ENCODE measurements at places on chromosomes 7 and 10.

- no peak for ATAC-seq
Observed at GRCh38 chr7:99984593-99984992, 8.8 kb upstream of the AZGP1 start.

DNA sequence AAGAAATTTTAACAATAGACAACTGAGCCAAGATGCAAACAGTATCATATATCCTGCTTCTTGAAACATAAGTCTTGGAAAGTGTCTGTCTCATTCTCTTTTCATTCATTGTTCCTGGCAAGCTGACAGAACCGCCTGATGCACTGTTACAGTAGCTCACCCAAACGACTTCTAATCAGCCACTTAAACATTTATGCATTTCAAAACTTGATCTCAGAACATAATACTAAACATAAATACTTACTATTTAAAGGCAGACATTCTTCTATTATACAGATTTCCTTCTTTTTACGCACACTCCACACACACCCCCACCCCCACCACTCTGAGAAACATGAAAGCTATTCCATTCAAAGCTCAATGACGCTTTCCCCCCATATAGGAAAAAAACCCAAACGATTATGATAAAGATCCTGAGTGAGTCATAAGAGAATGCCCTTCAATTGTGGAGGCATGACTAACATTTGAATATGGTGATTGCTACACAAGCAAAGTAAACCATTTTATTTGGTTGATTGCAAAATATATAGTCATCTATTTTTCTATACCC is 30.5 kb downstream of the SHTN1 start:
- no peak for ATAC-seq

- ATAC-seq, result no peak
Observed at GRCh38 chr7:50505553-50506210, 55.5 kb upstream of the FIGNL1 start.

DNA sequence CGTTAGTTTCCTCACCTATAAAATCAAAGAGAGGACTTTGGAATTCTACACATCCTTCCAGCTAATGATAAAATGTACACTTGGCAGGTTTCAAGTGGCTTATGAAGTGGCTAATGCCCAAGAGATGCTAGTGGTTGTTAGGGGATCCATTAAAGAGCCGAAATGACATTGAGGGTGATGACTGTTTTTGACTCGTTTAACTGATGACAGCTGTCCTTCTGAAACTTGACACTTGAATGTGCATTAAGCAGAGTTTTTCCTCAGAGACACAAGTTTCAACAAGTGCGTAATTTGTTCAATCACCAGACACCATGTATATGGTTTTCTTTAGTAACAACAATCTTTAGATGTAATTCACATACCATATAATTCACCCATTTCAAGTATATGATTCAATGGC is 1.6 kb upstream of the PRF1 start:
- ATAC-seq, result no peak

- no peak for ATAC-seq
Observed at GRCh38 chr10:48603421-48604038, 1.3 kb downstream of the ARHGAP22 start.

- no peak for ATAC-seq
Observed at GRCh38 chr7:18287482-18287881, 208.1 kb upstream of the HDAC9 start.

- no peak for ATAC-seq
Observed at GRCh38 chr10:83753490-83753889, 385.8 kb upstream of the GHITM start.

DNA sequence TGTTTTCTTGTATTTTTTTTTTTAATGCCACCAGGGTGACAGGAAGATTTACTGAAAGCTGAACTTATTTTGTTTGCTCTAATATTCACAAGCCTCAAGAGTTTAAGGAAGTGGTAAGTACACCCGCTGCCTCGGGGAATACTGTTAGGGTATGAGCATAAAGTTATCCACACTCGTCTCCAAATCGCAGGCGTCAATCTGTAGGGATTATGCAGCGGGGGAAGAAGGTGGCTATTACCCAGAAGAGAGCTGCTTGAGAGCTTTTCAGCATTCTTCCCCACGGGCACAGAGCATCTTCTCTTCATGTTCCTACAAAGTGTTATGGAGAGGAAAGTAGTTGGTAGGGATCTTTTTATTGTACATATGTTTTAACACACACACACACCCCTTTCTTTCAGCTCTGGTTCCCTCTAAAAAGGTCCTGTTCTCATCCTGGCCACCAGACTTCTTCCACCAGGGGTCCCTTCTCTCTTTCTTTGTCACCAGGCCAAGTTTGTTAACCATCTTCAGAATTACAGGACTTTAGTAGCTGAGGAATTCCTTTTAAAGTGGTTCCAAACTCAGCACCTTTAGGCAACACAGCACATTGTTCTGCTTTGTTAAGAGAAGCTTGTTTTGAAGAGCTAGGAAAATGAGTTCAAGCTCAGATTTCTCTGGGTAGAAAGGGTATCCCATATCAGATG is 411.6 kb upstream of the GALNT17 start:
- no peak for ATAC-seq

All from stimulated activated memory B cell treated with anti-CD40 and anti-IgM and Interleukin-4, amounts not matched to agents 10 μg/mL and 1 μg/mL and 100 μg/mL, for 72 hours (primary cell).